Urinary bladder (tissue), 4 donors: ENCODE measurements at places on chromosomes 3 and 15. TPM values are rescaled to one million over a fixed set of nuclear protein-coding genes. Genes with fewer than 3 reads are reported as not detected.

DNA sequence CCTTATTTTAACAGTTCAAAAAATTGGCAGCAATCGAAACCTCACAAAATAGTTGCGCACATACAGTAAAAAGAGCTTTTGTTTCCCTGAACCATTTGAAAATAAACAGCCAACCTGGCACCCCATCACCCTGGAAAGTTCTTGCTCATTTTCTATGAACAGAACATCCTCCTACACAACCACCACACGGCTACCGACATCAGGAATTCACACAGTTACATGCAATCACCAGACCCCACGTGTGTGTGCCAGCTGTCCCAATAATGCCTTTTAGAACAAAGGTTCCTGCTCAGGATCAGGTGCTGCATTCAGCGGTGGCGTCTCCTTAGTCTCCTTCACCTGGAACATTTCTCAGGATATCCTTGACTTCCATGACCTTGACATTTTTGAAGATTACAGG, 186.5 kb downstream of the KLF13 start:
- no peak for DNase-seq

DNA sequence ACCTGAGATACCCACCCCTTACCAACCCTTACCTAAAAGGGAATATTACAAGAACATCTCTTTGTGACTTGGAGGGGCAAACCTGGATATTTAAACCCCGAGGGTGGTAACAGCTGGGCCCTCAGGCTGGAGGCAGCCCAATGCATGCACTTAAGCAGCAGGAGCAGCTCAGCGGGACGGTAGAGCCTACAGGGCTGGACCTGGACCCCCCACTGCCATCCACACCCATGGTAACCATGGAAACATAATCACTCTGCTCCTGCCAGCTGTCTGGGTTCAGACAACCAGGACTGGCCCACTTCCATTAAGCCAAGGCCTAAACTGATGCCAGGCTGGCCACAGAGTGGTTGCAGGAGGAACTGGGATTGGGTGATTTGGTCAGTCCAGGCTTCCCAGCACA, 52.8 kb downstream of the ETFA start:
- no peak for DNase-seq

TBC1D2B gene
- polyA plus RNA-seq, result 31.6 TPM

DNA sequence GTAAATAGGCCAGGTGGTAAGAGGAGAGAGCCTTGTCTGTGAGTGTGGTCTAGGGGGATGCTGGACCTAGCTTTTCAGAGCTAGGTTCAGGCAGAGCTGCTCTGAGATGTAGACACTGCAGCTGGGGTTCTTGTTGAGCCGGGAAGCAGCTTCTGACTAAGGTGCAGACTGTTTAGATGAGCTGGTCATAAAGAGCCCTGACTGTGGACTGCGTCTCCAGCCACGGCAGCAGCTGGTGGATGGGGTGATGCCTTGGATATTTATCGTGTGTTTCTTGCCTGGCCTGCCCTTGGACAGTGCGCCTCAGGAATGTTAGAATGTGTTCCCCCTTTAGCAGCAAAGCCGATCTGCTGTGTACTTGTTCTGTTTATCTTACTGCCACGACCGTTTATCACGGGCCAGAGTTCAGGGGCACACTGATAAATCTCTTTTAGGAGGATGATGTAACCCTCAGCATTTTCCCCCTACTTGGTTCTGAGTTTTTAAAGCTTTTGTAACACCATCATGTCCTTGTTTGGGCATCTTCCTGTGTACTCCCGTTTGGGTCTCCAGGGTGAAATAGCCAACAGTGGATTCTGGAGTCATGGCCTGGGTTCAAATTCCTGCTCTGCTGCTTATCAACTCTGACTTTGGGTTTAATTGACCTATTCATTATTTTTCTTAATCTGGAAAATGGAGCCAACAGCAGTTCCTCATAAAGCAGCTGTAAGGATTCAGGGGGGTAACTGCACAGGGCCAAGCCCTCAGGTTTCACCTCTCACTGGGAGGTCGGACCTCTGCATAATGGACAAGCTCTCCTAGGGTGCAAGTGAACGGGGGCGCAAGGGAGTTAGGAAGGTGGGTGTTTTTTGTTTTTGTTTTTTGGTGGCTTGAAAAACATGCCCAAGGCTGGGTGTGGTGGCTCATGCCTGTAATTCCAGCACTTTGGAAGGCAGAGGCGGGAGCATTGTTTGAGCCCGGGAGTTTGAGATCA, 51.4 kb downstream of the FLNB start:
- no peak for DNase-seq

GRCh38 chr15:28873585-28874190, 12.1 kb upstream of the APBA2 start:
- no peak for DNase-seq
